ENCODE measurements at places on chromosomes 12 and 14.

DNA sequence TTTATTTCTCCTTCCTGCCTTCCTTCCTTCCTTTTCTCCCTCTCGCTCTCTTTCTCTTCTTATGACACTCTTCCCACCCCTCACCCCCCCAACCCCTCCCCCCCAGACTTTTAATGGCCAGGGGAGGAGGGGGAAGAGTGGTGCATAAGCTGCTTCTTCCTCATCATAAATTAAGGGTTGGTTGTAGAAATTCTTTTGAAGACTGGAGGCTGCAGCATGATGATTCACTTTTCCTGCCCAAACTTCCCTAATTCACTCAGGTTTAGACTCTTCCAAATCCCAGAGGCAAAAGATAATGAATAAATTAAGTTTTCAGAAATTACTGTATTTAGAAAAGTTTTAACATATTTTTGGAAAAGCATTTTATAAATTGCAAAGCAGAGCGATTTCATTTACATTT lies 58.2 kb downstream of the GRIP1 start:
- DNase-seq: no peak

DNA sequence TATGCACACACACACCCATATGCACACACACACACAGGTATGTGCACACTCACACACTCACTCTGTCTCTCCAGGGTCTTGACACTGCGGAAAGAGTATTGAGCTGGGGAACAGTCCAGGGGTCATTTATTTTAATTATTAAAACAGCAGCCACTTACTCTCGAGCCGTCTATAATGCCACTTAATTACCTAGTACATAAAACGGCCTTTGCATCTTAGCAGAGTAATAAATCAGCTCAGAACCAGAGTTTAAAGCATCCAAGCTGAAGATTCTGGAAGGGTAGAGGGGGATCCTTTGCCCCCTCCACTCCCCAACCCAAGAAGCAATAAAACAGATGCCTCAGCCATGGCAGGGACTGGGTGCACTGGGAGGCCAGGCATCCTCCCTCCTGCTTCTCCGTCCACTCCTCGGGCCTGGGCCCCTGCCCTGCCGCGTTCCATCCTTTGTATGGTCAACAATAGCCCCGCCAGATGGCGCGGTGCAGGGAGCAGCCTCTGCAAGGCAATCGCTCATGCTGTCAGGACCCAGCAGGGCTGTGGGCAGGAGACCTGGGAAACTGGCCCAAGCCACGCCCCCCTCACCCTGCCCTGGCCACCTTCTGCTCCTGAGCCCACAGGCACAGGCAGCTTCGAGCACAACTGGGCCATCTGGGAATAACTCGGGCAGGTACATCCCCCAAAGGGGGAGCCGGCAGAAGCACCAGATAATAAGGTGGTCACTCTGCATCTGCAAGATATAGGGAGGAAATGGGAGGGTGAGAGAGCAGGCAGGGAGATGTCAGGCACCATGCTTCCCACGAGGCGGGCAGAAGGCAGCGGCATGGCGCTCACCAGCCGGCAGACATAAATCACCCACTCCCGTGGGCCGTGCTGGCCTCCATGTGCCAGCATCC lies 40.9 kb downstream of the CCDC85C start:
- DNase-seq: no peak

DNA sequence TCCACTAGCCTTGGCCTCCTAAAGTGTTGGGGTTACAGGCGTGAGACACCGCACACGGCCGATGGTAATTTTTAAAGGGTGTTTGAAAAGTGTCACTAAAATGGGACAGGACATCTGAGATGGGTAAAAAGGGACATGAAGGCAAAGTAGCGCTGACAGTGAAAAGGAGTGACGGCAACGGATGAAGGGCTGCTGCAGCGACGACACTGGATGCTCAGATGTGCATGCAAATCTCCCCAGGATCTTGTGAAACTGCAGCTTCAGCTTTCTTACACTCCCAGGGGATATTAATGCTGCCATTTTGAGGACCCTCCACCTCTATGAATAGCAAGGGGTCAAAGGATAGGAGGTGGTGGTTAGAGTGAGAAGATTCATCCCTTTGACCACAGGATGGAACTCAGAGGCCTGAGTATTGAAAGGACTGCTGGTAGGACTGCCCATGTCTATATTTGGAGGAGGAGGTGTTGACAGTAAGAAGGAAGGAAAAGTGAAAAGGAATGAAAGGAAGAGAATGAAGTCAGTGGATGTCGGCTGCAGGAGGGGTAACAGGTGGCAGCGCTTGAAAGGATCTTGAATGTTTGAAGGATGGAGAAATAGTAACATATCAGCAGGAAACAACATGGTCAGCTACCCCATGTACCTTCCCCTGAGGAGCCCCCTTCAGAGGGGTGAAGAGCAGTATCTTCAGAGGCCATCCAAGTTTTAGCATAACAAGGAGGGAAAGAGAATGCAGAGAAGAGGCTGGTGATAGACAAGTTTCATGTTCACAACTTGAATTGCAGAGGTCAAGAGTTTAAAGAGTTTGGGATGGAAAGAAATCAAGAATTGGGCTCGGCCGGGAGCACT lies 37.1 kb downstream of the CLIP1 start:
- no peak for DNase-seq

DNA sequence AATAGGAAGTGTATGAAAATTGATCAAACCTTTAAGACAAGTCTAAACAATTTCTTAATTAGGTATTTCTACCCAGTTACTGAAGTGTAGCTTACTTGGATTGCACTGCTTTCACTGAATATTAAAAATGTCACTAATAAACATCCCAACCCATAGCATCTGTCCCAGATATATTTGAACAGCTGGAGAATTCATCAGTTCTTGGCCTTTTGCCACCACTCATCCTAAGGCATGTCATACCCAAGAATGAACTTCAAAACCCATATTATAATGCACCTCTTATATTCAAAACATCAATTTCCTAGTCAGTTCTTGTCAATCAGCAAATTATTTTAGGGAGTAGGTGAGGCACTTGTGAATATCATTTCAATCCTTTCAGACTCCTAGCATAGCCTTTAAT lies 392.3 kb downstream of the PAWR start:
- DNase-seq: no peak

DNA sequence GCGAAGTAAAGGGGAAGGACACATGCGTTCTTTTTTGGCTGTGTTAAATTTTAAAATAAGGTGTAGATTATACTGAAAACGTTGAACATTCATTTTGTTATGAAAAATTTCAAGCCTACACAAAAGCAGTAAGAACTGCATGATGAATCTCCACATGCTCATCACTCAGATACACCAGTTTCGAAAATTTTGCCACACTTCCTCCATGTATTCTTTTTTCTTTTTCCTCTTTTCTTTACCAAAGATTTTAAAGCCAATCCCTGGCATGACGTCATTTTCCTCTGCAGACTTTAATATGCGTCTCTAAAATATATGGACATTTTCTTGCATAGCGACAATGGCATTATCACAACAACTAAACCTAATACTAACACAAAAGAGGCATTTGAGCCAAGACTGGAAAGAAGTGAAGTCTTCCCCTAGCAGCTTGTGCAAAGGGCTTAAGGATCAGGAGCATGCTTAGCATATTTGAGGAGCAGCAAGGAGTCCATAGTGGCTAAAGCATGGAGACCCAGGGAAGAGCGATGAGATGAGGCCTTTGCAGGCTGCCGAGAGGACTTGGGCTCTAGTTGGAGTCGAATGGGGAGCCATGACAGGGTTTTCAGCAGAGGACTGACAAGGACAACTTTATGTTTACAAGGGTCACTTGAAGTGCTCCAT lies 111.9 kb downstream of the ERC1 start:
- DNase-seq: no peak

GRCh38 chr14:80587096-80587724 lies 354.3 kb downstream of the CEP128 start:
- DNase-seq: no peak

DNA sequence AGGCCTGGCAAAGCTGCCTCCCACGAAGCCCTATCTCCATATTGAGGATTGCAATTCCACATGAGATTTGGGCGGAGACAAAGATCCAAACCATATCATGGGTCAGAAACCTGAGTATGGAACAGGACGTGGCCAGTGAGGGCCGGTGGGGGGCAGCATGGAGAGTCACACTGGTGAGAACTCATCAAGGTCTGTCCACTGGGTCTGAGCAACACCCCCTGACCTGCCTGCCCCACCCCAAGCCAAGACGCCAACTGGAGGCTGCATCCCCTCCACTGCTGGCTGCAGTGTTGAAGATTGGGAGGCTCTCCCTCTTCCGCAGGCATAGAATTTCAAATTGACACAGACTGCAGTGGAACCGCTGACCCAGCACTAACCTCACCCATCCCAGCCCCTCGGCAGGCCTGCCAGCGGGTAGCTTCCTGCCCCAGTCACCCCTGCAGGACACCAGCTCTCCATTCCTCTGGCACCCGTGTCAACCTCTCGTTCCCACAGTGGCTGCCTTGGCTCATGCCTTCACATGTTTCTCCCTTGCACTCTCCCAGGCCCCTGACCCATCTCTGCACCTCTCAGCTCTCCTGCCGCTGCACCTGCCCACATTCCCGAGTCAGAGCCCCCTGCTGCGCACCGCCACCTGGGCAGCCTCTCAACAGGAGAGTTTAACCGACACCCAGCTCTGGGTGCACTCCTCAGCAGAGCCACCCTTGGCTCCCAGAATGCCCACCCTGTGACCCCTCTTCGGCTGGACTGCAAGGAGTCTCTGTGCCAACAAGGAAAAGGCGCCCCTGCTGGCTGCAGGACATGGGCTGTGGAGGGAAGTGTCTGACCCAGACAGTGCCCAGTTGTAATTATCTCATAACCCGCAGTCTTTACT lies 45.2 kb upstream of the PPP2R5C start:
- DNase-seq: peak; percentile 81

DNA sequence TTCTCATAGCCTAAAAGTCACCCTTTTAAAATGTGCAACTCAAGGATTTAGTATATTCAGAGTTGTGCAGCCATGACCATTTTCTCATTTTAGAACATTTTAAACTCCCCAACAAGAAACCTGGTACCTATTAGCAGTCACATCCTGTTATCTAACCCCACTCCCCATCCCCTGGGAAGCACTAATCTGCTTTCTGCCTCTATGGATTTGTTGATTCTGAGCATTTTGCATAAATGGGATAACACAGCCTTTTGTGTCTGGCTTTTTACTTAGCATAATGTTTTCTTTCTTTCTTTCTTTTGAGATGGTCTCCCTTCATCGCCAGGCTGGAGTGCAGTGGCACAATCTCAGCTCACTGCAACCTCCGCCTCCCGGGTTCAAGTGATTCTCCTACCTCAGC lies 38.6 kb upstream of the YY1 start:
- no peak for DNase-seq

GRCh38 chr12:68097386-68097785 lies 62.2 kb downstream of the IFNG start:
- DNase-seq: no peak

DNA sequence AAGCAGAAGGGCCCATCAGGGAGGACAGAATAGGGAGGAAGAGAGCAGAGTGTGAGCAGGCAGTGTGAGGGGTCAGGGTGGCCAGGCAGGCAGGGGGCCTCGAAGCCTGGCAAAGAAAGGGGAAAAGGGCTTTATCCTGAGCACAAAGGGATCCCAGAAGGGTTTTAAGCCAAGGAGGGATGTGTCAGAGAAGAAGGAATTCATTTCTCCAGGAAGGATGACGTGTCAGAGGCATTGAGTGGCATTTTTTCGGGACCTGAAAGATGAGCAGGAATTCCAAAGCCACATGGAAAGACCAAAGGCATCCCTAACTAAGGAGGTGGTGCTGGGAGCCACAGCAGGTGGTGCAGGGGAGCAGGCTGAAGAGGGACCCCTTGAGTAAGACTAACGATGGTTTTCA lies 132.1 kb downstream of the DICER1 start:
- peak; percentile 54 for DNase-seq

- DNase-seq: no peak
Observed at GRCh38 chr12:114974826-114975639, 291.1 kb upstream of the TBX3 start.

DNA sequence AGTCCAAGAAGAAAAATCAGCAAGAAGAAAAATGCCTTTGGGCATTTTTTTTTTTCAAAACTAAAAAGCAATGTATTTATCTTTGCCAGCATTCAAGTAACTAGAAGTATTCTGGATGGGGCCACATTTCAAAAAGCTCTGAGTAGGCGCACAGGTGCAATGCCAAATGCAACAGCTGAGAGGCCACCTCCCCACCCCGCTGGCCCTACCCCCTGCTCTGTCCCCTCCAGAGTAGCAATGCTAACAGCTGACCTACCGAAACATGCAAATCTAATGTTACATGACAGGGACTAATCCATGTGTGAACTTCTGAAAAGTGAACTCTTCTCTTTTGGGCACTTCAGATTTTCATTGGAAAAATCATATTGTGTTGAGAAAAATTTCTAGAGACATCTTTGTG lies 153.7 kb upstream of the SLC38A2 start:
- no peak for DNase-seq

DNA sequence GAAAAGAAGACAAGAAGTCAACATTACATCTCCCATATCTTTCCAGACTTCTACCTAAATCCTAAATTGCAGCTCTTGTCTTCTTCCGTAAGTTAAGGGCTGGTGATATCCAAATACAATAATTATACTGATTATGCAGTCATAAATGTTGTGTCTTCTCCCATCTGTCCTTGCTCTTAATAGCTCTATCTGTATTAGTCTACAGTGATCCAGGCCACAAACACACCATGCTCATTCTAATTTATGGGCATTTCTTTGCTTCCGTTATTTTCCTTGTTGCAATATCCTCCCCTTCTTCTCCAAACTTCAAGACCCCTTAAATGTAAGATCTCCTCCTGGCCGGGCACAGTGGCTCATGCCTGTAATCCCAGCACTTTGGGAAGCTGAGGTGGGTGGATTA lies 3.7 kb upstream of the MDP1 start:
- DNase-seq: no peak

- DNase-seq: no peak
Observed at GRCh38 chr14:69657950-69658355, 46.6 kb downstream of the SUSD6 start.

DNA sequence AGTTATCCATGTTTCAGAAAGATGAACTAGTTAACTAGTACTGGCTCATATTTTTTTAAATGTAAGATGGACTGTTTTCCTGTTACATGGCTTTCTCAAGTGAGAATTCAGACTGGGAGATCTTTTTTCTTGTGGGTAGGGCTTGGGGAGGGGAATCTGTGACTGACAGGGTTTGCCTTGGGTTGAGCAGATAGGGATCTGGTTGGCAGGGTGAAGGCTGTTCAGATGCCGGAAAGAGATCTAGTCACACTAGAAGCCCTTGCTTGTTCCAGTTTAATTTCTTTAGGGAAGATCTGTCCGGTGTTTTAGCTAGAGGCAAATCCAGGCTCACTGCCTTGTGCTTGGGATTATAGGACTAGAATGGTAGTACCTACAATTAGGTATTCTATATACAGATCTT lies 63.2 kb downstream of the FBXO33 start:
- no peak for DNase-seq

- DNase-seq: no peak
Observed at GRCh38 chr12:68981516-68981915, 48.5 kb upstream of the CPM start.

- no peak for DNase-seq
Observed at GRCh38 chr14:75542588-75543091, 20.4 kb downstream of the BATF start.

DNA sequence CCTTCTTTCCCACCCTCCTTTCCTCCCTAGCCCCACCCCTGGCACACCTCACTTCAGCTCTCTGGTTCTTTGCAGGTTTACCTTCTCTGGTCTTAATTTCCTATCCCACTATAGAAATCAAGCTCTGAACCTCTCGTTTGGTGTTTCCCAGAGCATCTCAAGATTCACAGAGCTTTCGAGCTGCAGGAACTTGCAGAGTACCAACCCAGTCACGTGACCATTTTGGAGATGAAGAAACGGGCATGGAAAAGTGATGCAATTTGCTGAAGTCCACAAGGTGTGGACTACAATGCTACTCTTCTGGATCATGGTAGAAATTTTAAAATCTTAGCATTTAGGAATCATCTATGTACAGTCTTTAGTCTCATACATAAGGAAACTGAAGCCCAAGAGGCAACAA lies 205.8 kb downstream of the NTF3 start:
- no peak for DNase-seq

All from vagina (tissue), 2 donors.